ENCODE measurements at places on chromosomes 4 and X.
A peak's percentile ranks its signal among the peaks of the same experiment; 100 is the strongest.

DNA sequence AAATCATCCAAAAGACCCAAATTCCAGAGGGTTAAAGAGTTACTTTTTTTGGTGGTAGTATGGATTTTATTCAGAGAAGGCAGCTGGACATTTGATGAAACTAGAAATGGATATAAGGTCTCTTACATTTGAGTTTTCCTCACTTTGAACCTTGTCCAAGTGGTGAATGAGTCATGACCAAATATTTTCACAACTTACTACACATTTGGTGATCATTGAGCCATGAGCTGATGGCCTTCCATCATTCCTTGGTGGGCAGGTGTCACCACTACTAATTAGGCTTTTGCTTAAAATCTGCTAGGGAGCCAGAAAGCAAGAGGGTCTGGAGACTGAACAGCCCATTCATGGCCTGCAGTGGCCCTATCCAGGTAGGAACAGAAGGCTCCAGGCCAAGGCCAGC lies 620.2 kb upstream of the INTU start:
- peak; percentile 28 for DNase-seq

DNA sequence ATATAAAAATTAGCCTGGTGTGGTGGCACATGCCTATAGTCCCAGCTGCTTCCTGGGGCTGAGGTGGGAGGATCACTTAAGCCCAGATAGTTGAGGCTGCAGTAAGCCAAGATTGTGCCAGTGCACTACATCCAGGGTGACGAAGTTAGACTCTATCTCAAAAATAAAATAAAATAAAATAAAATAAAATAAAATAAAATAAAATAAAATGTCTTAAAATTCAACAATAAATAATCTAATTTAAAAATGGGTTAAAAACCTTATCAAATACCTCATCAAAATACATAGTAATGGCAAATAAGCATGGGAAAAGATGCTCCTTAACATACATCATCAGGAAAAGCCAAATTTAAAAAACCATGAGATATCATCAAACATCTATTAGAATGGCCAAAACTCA lies 760.2 kb upstream of the AGA start:
- no peak for DNase-seq

DNA sequence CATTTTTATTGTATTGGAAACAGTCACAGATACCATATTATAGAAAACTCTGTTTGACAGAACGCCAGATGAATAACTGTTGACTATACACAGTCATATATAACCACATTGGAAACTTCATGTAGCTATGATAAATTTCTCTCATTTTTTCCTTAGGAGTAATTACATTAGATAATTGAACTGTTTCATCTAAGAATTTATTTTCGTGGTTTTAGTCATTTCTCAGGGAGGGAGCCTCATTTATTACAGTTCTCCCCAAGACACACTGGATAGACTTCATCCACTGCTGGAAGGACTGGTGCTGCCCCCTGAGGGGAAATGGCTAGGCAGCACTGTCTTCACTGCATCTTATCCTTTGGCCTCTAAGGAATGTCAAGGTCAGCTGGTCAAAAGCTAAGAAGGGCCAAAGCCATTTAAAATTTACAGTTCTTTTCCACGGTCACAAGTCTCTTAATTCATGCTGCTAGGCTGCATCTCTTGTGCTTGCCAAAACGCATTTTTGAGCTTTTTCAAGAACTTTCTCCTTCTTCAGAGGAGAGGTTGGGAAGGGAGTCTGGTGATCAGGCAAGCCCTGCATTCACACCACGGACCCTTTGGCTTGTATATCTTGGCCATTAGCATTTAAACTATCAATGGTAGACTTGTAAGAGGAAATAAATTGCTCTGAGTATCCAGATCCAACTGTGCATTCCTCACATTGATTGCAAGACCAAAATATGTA lies 145.1 kb downstream of the CBR4 start:
- no peak for DNase-seq

- no peak for DNase-seq
These were observed 98.3 kb upstream of the MAML3 start for GRCh38 chr4:140252141-140252741.

DNA sequence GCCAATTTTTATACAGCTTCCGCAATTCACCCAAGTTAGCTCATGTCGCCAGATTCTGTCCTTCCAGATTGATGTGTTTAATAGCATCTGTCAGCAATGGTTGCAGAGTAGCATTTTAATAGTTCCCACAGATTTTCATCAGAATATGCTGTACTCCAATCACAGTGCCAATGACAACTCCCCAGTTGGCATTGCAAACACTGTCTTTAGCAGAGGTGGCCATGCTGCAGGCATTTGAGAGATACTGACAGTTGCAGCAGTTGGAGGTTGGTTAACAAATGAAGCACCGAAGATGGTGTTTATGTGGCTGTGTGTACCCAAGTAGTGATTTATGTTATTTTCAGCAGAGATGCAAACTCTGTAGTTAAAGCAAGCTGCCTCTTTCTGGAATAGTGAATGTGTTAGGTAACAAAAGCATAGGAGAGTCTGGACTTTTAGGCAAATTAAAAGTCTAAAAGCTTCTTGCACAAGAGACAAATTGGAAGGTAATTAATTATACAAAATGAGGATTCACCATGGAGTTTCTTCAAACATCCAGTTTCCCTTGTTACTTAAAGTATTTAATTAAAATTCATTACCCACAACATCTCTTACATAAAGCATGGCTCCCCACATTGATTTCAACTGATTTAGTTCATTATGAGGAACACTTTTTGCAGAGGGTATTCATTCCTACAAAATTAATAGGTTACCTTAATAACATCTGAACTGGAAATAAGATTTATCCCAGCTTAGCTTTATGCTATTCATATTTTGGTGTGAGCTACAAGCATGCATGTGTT lies 65.2 kb downstream of the PARM1 start:
- no peak for DNase-seq

DNA sequence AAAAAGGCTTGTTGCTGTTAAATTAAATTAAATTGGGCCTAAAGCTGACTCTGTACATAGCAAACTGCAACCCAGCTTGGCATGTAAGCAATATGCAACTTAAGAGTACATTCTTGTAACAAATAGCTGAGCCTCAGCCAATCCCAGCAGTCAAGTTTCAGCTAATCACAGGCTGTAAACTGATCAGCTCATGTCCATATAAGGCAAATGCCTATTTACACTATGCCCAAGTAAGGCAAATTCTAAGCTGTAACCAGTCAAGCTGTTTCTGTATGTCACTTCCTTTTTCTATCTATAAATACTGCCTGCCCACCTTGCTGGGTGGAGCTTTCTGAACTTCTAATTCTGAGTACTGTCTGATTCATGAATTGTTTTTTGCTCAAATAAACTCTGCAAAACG lies 429.1 kb upstream of the FTHL17 start:
- no peak for DNase-seq

- no peak for DNase-seq
These were observed 7.7 kb downstream of the FANCB start for GRCh38 chrX:14865201-14865600.

DNA sequence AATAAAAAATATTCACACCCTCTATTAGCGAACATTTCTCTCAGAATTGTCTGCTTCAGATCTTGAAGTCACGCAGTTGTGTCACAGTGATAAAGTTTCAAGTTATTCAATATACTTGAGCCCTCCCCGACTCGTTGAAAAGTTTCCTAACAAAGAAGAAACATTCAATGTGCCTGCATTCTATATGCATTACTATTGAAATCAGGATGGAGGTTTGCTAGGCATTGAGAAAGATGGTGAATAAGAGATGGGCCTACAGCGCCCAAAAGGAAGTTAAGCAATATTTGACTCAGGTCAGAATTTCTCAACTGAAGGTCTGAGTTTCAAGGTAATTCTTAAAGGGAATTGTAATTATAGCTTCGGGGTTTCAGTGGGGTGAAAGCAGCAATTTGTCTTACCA lies 6.1 kb downstream of the TCEANC start:
- no peak for DNase-seq

GRCh38 chrX:1928805-1929204 lies 313.9 kb downstream of the ASMT start:
- no peak for DNase-seq

- DNase-seq = no peak
These were observed 616.1 kb downstream of the BCOR start for GRCh38 chrX:39481621-39482020.

DNA sequence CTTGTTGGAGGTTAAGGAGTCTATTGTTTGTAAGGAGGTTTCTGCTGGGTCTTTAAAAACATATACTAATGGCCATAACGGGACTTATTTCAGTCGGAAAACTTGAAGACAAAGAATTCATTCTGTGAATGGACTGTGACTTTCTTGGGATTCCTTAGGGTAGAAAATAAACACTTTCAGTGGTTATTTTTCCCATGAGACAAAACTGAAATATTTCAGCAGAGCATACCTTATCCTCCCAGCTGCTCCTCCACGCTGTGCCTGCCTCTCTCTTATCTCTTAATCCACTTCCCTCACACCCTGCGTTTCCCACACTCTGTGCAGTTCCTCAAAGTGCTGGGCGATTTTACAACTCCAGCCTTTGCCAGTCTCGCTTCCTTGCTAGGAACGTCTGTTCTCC lies 47.1 kb upstream of the SORBS2 start:
- DNase-seq = peak; percentile 80

GRCh38 chr4:74018771-74019170 lies 19.7 kb downstream of the CXCL3 start:
- no peak for DNase-seq

DNA sequence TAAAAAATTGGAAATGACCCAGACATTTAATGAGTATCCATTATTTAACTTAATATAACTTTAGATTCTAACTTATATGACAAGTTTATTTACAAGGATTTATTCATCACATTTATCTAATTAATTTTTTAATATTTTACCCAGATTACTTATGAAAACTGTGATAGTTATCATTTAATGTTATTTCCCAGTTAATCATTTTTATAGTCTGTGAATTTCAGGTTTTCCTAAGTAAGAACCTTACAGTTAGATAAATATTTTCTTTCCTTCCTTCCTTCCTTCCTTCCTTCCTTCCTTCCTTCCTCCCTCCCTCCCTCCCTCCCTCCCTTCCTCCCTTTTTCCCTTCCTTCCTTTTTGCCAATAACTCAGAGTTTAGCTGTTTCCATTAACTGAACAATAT lies 14.8 kb upstream of the FHDC1 start:
- no peak for DNase-seq

GRCh38 chr4:152021788-152022438 lies 261.1 kb upstream of the GATB start:
- no peak for DNase-seq

GRCh38 chr4:152862608-152863007 lies 73.5 kb upstream of the FHDC1 start:
- no peak for DNase-seq

DNA sequence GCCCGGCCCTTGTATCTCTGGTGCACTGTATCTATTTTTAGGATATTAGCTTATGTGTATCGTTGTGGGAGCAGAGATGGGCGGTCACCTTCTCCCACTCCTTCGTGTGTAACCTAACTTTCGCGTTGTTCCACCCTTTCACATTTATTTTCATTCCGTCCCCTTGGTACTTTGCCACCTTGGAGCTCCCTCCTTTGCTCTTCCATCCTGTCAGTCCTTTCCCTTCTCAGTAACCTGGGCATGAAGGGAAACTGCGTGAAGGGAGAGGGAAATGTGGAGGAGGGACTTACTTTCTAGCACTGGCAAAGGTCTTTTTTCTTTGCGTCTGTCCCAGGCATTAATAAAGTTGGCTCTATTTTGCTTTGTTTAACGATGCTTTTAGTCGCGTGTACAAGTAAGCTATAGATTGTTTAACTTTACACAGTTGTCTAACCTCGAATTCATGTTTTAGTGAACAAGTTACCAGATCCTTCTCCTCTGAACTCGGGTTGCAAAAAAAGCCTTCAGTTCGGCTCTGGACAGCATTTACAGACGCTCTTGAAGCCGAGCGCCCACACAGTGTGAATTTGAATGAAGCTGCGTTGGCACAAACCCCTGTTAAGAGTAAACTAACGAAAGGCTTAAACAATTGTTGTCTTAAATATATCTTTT lies 3.9 kb downstream of the PCDH10 start:
- no peak for DNase-seq

DNA sequence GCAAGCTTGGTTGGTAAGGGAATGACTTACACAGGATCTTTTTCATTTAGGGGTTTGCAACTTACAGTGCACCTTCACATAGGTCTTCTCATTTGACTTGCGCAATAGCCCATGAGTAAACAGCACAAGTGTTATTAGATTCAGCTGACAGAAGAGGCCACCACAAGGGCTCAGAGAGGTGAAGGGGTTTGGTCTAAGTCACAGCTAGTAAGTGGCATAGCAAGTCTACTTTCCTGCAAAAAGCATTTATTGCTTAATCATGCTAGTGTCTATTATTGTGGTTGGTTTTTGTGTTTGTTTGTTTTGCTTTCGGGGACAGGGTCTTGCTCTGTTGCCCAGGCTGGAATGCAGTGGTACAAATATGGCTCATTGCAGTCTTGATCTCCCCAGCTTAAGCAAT lies 83.3 kb downstream of the SPRY1 start:
- DNase-seq = no peak

GRCh38 chr4:153771046-153771445 lies 11.2 kb upstream of the RNF175 start:
- no peak for DNase-seq

GRCh38 chrX:140983730-140984129 lies 18.7 kb upstream of the SPANXB1 start:
- DNase-seq = no peak

Measured in retinal pigment epithelial cell (primary cell).